ENCODE measurements at places on chromosomes 16 and 17. TPM values are rescaled to one million over a fixed set of nuclear protein-coding genes. Genes with fewer than 3 reads are reported as not detected.

DNA sequence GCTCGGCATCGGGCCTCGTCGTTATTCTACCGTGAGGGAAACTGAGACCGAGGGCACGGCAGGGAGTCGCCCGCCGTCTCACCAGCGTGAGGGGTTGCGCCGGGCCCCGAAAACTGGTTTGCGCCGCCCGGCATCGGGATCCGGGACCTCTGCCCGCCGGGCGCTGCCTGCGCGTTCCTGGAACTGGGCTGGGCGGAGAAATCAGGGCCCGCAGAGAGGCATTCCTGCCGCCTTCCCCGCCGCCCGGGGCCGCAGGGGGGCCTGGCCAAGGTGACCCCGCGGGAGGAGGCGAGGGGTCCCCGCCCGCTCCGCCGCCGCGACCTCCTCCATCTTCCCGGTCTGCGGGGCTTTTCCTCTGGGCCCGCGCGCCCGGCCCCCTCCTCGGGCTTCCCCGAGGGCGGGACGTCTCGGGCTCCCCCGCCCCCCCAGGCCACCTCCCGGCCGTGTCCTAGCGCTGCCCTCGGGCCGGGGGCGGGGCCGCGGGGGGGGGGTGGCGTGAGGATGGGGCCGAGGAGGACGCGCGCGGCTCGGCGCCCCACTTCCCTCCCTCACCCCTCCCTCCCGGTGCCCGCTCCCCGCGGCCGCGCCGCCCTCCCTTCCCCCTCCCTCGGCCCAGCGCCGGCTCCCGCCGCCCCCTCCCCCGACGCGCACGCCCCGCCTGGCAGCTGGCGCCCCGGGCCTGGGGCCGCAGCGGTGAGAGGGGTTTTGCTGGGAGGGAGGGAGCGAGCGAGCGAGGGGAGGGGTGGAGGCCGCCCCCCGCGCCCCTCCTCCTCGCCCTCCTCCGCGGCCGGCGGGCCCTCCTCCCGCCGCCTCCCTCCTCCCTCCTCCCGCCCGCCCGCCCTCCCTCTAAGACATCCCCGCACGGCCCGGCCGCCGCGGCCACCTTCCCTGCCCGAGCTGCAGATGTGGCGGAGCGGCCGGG, at the start of gene GLIS2:
Gene GLIS2, plus strand, starts transcription at position 882 of the 922 bp plus-strand sequence. CDS start 16,214 bp downstream, outside the sequence.
- no peak for DNase-seq

GRCh38 chr17:72562615-72563188, 441.9 kb downstream of the SOX9 start:
- no peak for DNase-seq

DNA sequence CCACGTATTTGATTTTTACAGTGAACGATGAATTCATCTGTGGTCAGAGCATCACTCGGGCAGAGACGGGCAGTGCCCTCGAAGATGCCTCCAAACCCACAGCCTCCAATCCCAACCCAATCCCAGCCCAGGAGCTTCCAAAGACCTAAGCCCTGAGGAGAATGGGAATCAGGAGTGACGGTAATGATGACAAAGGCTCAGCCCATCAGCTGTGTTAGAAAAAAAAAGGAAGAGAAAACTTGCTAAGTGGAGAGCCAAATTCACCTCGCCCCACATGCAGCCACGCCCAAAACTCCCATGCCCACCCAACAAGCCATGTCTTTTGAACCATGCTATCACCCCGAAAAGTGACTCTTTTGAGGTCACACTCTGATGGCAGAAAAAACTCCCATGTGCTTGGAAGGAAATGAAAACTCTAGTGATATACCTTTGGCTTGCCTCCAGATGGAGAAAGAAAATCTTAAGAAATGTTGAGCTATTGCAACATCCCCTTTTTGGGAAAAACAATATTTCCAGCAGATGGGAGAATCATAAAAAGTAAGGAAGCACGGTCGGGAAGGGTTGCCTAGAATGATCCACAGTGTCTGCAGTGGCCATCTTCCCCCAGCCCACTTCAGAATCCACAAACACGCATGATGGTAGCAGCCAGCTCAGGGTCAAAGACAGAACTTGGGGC, 37.7 kb downstream of the XYLT1 start:
- DNase-seq = no peak

- DNase-seq = no peak
These were observed 55.8 kb downstream of the MYH10 start for GRCh38 chr17:8574687-8575086.

GRCh38 chr16:31214708-31215286, 878 bp downstream of the TRIM72 start:
- DNase-seq = no peak

GRCh38 chr16:20859699-20860098, 40.5 kb downstream of the DCUN1D3 start:
- no peak for DNase-seq

DNA sequence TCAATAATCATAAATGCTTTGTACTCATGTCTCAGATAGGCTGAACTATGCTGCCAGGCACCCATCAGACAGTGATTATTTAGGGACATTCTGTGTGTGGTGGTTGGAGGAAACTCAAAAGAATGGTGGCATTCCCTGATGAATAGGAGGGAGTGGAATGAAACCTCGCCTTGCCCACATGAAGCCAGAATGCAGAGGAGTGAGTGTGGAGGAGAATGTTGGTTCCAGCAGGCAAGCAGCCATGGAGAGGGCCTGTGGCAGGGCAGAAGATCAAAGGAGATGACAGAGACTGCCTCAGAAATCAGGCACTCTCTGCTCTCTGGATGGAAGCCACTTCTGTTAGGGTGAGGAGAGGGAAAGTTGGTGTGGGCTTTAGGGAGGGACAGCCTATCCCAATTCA, 22.5 kb downstream of the KCTD19 start:
- no peak for DNase-seq

DNA sequence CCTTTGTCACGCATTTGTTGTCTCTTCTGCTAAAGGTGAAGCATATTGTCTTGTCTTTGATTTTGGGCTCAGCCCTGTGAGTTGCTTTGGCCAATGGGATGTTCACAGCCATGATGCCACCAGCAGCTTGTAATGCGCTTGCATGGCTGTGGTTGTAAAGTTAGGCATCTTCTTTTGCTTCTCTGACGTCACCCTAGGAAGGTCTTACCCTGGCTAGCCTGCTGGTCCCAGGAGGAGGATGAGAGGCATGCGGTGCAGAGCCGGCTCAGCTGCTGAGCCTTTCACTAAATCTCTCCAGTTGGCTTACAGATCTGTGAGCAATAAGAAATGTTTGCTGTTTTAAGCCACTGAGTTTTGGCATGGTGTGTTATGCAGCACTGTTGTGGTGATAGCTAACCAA, 40.8 kb downstream of the IRX6 start:
- DNase-seq = no peak

- DNase-seq = no peak
These were observed 19.7 kb downstream of the FOXL1 start for GRCh38 chr16:86597880-86598606.

GRCh38 chr17:17661834-17662385, 19.3 kb upstream of the RAI1 start:
- no peak for DNase-seq

- DNase-seq = no peak
These were observed 42.4 kb upstream of the LONP2 start for GRCh38 chr16:48201515-48202201.

- DNase-seq = no peak
These were observed 1.0 kb upstream of the RRAD start for GRCh38 chr16:66926171-66926947.

- no peak for DNase-seq
These were observed 90.7 kb downstream of the TIMM22 start for GRCh38 chr17:1087381-1088241.

DNA sequence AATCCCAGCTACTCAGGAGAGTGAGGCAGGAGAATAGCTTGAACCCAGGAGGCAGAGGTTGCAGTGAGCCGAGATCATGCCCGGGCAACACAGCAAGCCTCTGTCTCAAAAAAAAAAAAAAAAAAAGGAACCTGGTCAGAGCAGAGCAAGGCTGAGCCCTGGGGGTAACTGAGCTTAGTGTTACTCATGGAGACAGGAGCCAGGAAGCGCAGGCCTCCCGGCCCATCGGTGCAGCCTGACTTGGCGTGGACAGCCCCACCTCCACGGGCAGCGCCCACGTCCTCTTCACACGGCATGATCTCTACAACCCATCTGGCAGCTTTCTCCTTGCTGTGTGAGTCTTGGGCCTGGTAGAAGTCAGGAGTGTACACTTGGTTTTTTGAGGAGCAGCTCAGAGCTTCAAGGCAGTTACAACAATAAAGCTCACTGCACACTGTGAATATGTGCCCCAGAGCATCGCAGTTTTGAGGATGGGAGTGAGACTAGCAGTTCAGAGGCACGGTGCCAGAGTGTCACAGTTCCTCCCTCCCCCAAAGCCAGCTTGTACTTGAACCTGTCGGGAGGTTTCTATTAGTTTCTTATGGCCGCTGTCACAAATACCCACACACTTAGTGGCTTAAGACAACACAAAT, 129.9 kb downstream of the RAP1GAP2 start:
- no peak for DNase-seq

DNA sequence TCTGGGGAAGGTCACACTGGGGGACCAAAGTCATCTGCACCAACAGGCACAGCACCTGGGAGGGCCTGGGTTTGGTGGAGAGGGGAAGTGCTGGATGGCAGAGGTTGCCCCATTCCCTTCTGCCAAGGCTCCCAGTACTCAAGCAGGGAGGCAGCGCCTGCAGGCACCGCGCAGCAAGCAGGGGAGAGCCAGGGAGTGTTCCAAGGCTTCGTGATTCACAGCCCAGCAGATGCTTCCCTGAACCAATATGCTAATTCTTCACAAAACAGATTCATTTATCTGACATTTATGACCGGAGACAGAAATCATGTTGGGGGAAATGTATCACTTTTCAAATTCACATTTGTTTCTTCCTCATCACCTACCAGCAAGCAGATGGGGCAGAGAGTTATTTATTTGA, 13.4 kb upstream of the CDH5 start:
- no peak for DNase-seq

DNA sequence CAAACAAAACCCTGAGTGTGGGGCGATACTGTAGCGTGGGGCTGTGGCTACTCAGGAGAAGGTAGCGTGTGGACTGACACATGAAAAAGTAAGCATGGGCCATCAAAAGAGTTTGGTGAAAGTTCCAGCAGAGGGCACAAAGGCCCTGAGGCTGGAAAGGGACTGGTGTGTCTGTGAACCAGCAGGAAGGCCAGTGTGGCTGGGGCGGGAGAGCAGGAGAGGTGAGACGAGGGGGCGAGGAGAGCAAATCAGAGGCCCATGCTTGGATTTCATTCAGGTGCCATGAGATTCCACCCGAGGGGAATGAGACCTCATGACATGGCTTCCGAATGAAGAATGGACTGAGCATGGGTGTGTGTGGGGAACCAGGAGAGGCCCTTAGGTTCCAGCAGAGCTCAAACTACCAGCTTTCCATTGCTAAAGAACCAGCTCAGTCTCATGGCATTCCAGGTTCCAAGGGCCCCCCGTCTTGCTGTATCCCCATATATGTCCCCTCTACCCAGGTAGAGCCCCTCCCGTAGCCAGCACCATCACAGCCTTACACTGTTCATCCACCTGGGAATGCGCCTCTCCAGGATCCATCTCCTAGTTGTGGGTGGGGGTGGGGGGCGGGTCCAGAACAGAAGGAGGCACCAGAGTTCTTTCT, 31.1 kb downstream of the TRPV2 start:
- no peak for DNase-seq

- peak; percentile 66 for DNase-seq
These were observed 319.8 kb downstream of the SEC14L1 start for GRCh38 chr17:77460514-77461046.

- no peak for DNase-seq
These were observed 409 bp downstream of the ACSF2 start for GRCh38 chr17:50426472-50426782.

DNA sequence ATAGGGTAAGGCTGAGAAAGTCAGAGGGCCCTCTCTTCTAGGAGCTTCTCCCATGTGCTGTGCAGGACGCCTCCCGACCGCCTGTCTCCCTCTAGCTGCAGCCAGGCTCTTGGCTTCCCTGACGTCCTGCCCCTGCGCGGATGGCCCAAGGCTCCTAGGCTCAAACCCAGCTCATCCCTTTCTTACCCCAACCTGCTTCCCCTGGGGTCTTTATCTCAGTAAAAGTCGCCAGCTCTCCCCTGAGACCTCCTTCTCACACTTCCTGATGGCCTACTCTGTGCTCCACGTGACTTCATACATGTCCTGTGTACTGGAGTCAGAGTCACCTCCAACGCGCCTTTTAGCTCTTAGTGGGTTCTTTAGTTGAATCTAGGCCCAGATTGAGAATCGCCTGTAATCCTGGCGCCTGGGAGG, 1.1 kb upstream of the ZNF747 start:
- DNase-seq = no peak

DNA sequence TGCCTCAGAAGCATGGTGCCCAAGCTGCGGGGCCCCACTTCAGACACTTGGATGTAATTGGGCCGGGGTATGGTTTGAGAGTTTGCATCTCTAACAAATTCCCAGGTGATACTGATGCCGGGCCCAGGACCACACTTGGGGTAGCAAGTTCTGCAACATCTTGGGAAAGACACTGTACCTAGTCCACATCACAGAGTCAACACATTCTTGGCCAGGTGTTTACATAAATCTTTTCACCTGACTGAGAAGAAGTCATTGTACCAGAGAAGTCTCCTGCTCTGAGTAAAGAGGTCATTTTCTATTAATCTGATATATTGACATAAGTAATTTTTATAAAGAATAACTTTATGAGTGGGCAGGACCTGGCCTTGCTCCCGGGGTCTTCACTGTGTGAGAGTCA, 27.5 kb downstream of the GPT2 start:
- DNase-seq = no peak

- no peak for DNase-seq
These were observed 80.6 kb downstream of the TUBD1 start for GRCh38 chr17:59812139-59812538.

DNA sequence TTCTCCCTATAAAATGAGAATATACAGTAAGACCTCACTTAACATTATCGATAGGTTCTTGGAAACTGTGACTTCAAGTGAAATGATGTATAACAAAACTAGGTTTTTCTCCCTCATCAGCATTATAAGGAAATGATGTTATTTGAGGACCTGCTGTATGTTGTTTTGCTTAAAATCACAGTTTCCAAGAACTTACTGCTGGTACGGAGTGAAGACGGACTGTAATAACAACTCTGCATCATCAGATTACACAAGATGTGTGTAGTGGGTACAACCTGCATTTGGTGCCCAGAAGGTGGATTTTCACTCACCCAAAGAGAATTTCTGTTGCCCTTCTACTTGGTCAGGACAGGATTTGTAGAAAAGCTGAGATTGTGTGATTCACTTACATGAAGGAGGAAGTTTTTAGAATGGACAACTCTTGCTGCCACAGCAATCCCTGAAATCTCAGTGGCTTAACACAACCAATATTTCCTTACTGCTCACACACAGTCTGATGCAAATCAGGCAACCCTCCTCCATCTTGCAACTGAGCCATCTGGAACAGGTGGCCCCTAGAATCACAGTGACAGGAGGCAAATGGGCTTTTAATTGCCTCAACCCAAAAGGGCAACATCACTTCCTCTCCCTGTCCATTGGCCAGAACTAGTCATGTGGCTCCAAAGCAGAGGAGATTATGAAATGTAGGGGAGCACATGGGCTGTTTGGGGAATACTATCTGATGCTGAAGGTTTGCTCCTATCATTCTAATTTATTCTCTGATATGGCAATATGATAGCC, 67.6 kb upstream of the CACNG5 start:
- DNase-seq = no peak

ATP2A1 gene
- total RNA-seq = 1.5 TPM

TLCD3B gene
- total RNA-seq = 2.1 TPM

DNAH17 gene
- total RNA-seq = 0.33 TPM

CDK5R1 gene
- 6.9 TPM for total RNA-seq

CLCN7 gene
- total RNA-seq = 98.1 TPM

GP2 gene
- 9.1 TPM for total RNA-seq

ALG1 gene
- 30.4 TPM for total RNA-seq

SLC47A1 gene
- 1.2 TPM for total RNA-seq

LRRC75A gene
- total RNA-seq = 2.9 TPM

SLC38A8 gene
- total RNA-seq = not detected

CRYBA1 gene
- total RNA-seq = not detected

SLC16A6 gene
- 0.67 TPM for total RNA-seq

EZH1 gene
- 30.6 TPM for total RNA-seq

All from type B pancreatic cell (in vitro differentiated cells).